ENCODE measurements at places on chromosomes 4 and X.

DNA sequence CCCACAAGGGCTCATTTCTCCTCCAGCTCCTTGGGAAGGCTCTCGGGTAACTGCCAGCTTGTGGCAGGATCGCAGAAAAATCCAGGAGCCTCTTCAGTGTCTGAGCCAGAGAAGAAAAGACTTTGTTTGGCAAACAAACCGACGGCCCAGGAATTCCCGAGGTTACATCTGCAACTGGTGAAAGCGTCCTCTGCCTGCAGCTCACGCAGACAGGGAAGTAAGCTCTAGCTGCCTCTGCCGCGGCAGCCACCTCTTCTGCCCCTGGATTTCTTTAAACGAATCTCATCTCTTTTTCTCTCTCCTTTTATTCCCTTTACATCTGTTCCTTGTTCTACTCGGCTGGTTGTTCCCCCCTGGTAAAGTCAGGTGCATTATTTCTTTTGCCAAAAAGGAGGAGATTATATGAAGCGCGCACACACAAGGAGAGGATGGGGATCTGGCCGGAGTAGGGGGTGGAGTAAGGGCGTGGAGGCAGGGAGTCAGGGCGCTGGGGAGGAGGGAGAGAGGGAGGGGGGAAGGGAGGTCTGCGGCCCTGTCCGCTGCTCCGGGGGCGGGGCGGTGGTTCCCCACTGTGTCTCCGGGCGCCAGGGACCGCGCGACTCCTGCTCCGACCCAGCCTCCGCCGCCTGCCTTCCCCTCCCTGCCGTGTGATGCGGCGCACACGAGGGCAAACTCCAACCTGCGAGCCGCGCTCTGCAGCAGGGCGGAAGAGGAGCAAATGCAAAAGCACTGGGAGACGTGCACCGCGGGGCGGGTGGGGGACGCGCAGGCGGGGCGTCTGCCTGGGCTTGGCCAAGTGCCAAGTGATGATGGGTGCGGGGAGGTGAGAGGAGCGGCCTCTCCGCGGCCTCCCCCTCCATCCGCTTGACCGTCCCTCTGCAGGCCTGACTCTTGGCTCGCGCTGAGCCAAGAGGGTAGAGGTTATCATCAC, at the start of gene DCHS2:
Gene DCHS2 (minus strand): TSS at position 459 of the 931 bp plus-strand sequence. CDS start 444 bp downstream, at position 15.
- H3K4me3 ChIP-seq, result peak within 1 kb of the TSS; percentile 61
- no peaks in the 10 kb centered on the region for H3K36me3 ChIP-seq
- DNase-seq, result peak; percentile 24
- peaks cover 12% of the 10 kb centered on the region for H3K4me1 ChIP-seq

- H3K27ac ChIP-seq, result no peak overlapping the region
- no peaks in the 10 kb centered on the region for H3K27me3 ChIP-seq
- no peak for DNase-seq
These were observed 466.1 kb downstream of the IQCM start for GRCh38 chr4:149349541-149349940.

- H3K4me3 ChIP-seq, result no peak overlapping the region
- H3K4me1 ChIP-seq, result no peaks in the 10 kb centered on the region
- DNase-seq, result no peak
- H3K27ac ChIP-seq, result no peak overlapping the region
These were observed 344.5 kb downstream of the BMPR1B start for GRCh38 chr4:95102162-95102790.

- H3K27me3 ChIP-seq, result no peaks in the 10 kb centered on the region
- peaks cover 2% of the 10 kb centered on the region for H3K36me3 ChIP-seq
- H3K27ac ChIP-seq, result no peak overlapping the region
- DNase-seq, result no peak
- no peak overlapping the region for H3K4me3 ChIP-seq
These were observed 26.0 kb downstream of the SH3TC1 start for GRCh38 chr4:8224975-8225625.

DNA sequence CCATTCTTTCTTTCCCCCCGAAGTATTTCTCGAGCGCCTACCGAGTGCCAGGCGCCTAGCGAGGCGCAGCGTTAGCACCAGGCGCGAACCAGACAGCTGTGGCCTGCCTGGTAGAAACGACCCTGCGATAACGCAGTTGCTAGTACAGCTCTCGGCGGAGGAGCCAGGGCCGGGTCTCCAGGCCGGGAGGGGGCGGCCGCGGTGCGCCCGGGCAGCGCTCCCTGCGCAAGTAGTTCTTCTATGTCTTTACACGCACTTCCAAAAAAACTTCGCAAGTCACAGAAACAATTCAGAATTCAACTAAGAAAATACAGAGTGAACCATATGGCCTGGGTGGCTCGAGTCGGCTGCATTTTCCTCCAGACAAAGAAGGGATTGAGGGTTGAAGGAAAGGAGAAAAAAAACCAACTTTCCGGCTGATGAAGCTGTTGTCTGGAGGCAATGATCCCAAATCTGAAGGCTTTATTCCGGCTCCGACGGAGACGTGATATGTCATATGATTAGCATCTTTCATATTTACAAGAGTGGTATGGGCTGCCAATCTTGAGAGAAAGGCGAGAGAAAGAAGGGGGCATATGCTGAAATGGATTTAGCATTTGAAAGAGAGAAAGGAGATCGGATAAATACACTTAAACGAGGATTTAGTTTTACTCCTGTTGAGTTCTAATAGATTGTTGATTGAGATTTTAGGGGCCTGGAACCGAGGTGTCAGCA, 7.2 kb upstream of the NEUROG2 start:
- H3K36me3 ChIP-seq, result peaks cover 9% of the 10 kb centered on the region
- peak; percentile 36 for DNase-seq
- H3K27me3 ChIP-seq, result peaks cover 86% of the 10 kb centered on the region
- peak overlapping the region; percentile 26 for H3K27ac ChIP-seq

- peaks cover 57% of the 10 kb centered on the region for H3K4me1 ChIP-seq
- H3K27me3 ChIP-seq, result no peaks in the 10 kb centered on the region
- no peak for DNase-seq
- H3K4me3 ChIP-seq, result no peak overlapping the region
- no peak overlapping the region for H3K27ac ChIP-seq
- peaks cover 75% of the 10 kb centered on the region for H3K36me3 ChIP-seq
These were observed 165.6 kb downstream of the PTTG2 start for GRCh38 chr4:38125816-38126215.

DNA sequence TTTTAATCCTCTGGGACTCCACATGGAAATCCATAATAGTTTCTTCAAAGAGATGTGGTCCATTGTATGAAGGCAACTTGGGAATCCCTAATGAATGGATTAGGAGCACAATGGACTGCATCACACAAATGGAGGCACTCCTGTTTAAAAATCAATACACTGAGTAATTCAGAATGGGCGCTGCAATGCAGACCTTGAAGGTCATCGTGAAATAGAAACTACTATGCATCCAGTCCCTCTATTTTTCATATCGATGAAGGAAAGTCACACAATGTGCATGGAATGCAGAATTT, 98.8 kb upstream of the EGFL6 start:
- peaks cover 4% of the 10 kb centered on the region for H3K36me3 ChIP-seq
- no peak overlapping the region for H3K27ac ChIP-seq
- no peaks in the 10 kb centered on the region for H3K27me3 ChIP-seq
- peaks cover 32% of the 10 kb centered on the region for H3K4me1 ChIP-seq
- no peak overlapping the region for H3K4me3 ChIP-seq

- H3K27me3 ChIP-seq, result no peaks in the 10 kb centered on the region
- peaks cover 41% of the 10 kb centered on the region for H3K4me1 ChIP-seq
- H3K36me3 ChIP-seq, result peaks cover 47% of the 10 kb centered on the region
- peak overlapping the region; percentile 81 for H3K27ac ChIP-seq
- DNase-seq, result peak; percentile 56
These were observed 12.3 kb downstream of the MSL3 start for GRCh38 chrX:11770320-11770719.

- H3K4me3 ChIP-seq, result no peak overlapping the region
- peak; percentile 42 for DNase-seq
- H3K27ac ChIP-seq, result no peak overlapping the region
- no peaks in the 10 kb centered on the region for H3K27me3 ChIP-seq
- H3K4me1 ChIP-seq, result peaks cover 26% of the 10 kb centered on the region
These were observed 29.5 kb upstream of the MAP3K15 start for GRCh38 chrX:19544693-19545305.

- H3K4me1 ChIP-seq, result peaks cover 11% of the 10 kb centered on the region
- H3K27me3 ChIP-seq, result peaks cover 2% of the 10 kb centered on the region
- DNase-seq, result no peak
These were observed 84.0 kb upstream of the BMP2K start for GRCh38 chr4:78691971-78692821.

DNA sequence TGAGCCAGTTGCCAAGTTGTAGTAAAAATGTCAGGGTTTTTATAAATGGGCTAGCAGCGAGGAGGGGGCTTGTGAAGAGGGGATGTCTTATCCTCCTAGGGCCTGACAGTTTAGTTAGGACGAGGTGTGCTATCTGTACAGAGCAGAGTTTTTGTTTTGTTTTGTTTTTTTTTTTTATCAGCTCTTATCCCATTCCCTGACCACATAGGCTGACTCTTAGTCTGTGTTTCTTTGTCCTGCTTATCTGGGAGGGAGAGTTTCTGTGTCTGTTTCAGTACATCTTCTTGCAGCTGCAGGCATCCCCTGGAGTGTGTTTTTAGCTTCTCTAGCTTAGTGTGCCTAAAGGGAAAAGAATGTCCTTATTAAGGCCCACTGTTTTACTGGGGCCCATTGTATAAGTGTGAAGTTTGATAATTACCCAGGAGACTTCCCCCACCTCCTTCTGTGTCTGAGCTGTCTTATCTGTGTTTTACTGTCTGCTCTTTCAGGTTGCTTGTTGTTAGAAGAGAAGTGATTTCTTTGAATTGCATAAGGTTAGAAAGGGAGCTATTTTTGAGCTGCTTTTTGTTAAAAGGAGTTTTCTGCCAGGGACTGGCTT, 32.0 kb downstream of the PAGE2 start:
- no peak overlapping the region for H3K4me3 ChIP-seq
- H3K27me3 ChIP-seq, result no peaks in the 10 kb centered on the region
- no peaks in the 10 kb centered on the region for H3K36me3 ChIP-seq
- DNase-seq, result no peak

- no peaks in the 10 kb centered on the region for H3K4me1 ChIP-seq
- no peak overlapping the region for H3K27ac ChIP-seq
- no peaks in the 10 kb centered on the region for H3K27me3 ChIP-seq
- H3K4me3 ChIP-seq, result no peak overlapping the region
These were observed 1.5 kb upstream of the ADAD1 start for GRCh38 chr4:122377352-122377751.

DNA sequence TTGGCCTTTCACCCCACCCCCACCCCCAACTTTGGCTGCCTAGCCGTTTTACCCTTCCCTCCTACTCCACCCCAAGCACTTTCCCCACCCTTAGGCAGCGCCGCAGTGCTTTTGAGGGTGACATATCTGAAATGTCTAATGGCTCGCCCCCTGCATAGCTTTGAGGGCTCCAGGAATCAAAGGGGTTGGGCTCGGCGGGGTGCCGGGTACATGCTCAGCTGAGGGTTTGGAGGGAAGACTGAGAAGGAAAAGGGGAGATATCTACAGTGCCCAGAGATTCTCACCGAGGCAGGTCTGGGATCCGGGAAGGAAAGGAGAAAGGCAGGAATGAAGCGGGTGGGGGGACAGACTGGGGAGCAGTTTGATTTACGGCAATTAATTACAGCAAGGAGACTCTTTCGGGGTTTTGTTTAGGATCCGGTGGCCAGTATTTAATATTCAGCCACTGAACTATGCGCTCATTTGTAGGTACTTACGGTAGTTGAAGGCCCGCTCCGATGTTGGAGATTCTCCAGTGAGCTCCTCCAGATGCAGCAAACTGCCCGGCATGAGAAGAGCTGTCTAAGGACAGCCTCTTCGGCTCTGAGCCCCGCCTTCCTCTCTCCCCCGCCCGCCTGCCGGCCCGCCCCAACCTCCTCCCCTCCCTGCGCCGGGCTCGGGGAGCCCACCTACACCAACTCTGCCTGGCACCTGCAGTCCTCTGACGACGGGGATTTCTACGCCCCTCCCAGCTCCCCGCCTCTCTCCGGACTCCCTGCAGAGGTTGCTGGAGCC, at the start of gene IGSF1:
Gene IGSF1 (minus strand): TSS at position 569 of the 774 bp plus-strand sequence. CDS start 2,632 bp downstream, outside the sequence.
- DNase-seq, result no peak
- no peak within 1 kb of the TSS for H3K27ac ChIP-seq
- peaks cover 19% of the 10 kb centered on the region for H3K27me3 ChIP-seq
- H3K4me1 ChIP-seq, result no peaks in the 10 kb centered on the region
- H3K36me3 ChIP-seq, result no peaks in the 10 kb centered on the region

- H3K4me1 ChIP-seq, result no peaks in the 10 kb centered on the region
- H3K4me3 ChIP-seq, result no peak overlapping the region
- H3K36me3 ChIP-seq, result no peaks in the 10 kb centered on the region
- H3K27me3 ChIP-seq, result peaks cover 13% of the 10 kb centered on the region
These were observed 39.7 kb downstream of the PRSS12 start for GRCh38 chr4:118313098-118313497.

DNA sequence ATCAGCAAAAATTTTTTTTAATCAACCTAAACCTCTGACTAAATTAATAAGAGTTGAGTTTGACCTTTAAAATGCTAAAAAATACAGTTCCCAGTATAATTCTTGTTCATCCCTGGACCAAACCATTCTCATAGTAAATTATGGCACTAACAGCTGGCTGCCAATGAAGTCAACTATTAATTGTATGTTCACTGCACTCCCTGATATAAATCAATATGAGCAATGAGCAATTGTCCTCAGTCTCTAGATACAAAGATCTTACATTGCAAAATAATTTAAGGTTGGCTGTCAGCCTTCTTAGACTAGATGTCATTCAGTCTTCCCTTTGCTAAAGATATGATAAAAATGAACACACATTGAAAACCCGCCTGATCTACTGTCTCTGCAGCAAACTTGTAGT, 39.3 kb downstream of the NKX6-1 start:
- H3K4me1 ChIP-seq, result no peaks in the 10 kb centered on the region
- H3K27ac ChIP-seq, result no peak overlapping the region
- peaks cover 6% of the 10 kb centered on the region for H3K27me3 ChIP-seq

GRCh38 chrX:10634392-10635161, 14.2 kb upstream of the MID1 start:
- no peaks in the 10 kb centered on the region for H3K4me1 ChIP-seq
- H3K4me3 ChIP-seq, result no peak overlapping the region

DNA sequence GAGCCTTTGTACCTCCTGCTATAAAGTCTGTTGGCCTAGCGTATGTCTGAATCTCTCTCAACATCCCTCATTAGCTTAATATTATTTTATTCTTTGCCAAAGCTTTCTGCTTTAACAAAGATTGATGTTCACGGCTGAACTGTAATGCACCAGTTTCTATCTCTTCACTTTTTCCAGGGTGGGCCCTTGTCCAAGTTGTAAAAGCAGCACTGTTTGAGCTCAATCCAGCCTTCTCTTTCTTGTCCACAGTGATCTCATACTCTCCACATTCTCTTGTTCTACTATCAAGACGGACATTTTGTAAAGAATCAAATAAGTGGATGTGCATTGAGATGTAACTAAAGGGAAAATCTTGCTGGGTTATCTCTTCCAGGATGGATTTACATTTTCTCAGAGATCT, 34.4 kb upstream of the RTL3 start:
- H3K36me3 ChIP-seq, result no peaks in the 10 kb centered on the region
- DNase-seq, result no peak
- no peaks in the 10 kb centered on the region for H3K27me3 ChIP-seq

DNA sequence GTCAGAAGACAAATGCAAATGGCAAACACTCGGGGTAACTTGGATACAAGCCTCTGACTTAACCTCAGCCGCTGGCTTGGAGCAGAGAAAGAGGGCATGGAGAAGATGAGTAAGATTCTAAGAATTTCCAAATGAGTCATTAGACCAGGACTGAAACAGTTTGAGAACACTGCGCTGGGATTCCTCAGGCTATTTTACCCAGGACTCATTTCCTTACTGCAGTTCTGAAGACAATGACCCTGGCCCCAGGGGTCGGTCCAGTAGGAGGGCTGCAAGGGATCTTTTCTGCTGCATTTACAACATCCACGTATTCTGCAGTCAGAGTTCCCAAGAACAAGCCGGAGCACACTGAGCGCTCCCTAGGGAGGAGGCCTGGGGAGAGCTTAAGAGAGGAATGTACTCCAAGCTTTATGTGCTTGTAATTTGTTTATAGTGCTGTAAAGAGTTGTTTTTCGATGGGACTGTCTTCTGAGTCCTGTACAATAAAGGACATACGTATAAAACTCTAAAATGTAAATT, 27.3 kb upstream of the SORBS2 start:
- no peaks in the 10 kb centered on the region for H3K4me1 ChIP-seq
- no peak overlapping the region for H3K4me3 ChIP-seq
- DNase-seq, result no peak
- no peak overlapping the region for H3K27ac ChIP-seq

Measured in activated CD4-positive, alpha-beta T cell treated with anti-CD3 and anti-CD28 coated beads, Interleukin-2, amount 10 ng/mL, durations not matched to agents 7 days and 5 days (primary cell).